Psoas muscle (tissue), 8 donors: ENCODE measurements at places on chromosomes 16 and 17. TPM values are rescaled to one million over a fixed set of nuclear protein-coding genes. Genes with fewer than 3 reads are reported as not detected.

- DNase-seq = no peak
Measured at GRCh38 chr17:62588109-62588508, 39.4 kb upstream of the MRC2 start.

Gene RNF157
- total RNA-seq = 35.0 TPM

Gene ACBD4
- total RNA-seq = 4.2 TPM

GRCh38 chr16:48347980-48348379 lies 37.2 kb downstream of the SIAH1 start:
- no peak for DNase-seq

Gene NAGS
- not detected for total RNA-seq

DNA sequence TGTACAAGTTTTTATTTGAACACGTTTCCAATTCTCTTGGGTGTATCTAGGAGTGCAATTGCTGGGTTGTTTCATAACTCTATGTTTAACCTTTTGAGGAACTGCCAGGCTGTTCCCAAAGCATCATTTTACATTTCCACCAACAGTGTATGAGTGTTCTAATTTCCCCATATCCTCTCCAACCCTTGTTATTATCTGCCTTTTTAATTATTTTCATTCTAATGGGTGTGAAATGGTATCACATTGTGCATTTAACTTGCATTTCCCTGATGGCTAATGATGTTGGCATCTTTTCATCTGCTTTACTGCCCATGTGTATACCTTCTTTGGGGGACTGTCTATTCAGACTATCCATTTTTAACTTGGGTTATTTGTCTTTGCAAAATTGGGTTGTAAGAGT lies 104.2 kb downstream of the USP31 start:
- DNase-seq = no peak

Gene HBA2
- total RNA-seq = 59.5 TPM

- no peak for DNase-seq
Measured at GRCh38 chr17:34884597-34884996, 76.7 kb downstream of the CCT6B start.

DNA sequence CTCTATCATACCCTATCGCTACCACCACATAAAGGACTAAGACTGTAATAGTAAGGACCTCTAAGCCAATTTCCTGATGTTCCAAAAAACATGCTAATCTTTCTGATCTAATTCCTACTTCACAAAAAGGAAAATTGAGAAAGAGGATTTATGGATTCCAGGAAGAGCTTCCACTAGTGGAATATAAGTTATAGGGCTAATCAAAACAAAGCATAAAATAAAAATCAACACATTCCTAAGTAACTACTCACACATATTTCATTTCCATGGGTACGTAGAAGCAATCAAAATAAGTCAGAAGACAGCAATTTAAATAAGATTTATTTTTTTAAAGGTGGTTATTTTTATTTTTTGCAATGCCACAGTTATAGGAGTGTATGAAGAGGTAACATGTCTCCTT lies 12.4 kb downstream of the CCDC43 start:
- no peak for DNase-seq

- DNase-seq = no peak
Measured at GRCh38 chr16:56094231-56094630, 97.1 kb upstream of the GNAO1 start.

- DNase-seq = no peak
Measured at GRCh38 chr17:9383826-9384225, 191.8 kb downstream of the STX8 start.

Gene NAE1
- 23.8 TPM for total RNA-seq

Gene ZG16
- total RNA-seq = not detected

DNA sequence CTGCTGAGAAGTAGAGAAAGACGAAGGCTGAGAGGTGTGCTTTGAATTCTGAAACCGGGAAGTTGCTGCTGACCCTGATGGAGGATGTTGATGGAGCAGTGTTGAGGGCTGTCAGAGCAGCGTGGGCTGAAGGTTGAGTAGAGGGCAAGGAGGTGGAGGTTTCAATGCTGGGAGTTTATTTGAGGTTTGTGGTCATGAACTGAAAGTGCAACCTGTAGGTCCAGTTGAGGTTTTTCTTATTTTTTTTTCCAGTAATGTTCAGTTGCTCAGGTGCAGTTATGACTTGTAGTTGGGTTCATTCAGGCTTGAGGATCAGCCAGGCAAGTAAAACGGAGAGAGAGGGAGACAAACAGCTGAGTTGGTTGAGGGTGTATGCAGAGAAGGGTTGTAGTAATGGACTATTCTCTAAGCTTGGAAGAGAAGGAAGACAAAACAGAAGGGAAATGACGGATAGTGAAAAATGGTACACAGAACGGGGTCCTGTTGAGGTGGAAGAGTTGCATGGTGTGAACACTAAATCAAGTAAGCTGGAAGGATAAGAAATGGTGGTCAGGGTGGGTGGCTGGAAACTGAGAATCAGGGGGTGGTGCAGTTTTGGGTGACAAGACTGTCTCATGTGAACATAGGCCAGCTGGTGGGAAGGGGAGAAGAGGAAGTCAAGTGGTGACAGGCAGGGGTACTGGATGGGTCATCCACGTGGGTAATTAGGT lies 8.7 kb upstream of the UBE2G1 start:
- DNase-seq = no peak

GRCh38 chr17:58507123-58507634 lies 7.3 kb downstream of the MTMR4 start:
- no peak for DNase-seq

DNA sequence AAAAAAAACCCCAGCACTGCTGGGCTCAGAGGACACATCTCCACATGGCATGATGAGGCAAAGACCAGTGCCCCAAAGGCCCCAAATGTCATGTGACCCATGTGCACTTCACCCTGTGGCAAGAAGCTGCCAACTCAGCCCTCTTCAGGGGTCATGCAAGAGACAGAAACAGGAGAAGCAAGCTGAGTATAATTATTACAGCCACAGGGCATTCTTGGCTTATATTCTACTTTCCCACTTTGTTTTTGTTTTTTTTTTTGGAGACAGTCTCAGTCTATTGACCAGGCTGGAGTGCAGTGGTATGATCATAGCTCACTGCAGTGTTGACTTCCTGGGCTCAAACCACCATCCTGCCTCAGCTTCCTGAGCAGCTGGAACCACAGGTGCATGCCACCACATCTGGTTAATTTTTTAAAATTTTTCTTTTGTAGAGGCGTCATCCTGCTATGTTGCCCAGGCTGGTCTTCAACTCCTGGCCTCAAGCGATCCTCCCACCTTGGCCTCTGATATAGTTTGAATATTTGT lies 32.7 kb upstream of the LITAF start:
- DNase-seq = no peak

Gene GCGR
- not detected for total RNA-seq
